ENCODE measurements at places on chromosomes 5 and 9. TPM values are rescaled to one million over a fixed set of nuclear protein-coding genes. Genes with fewer than 3 reads are reported as not detected.

Gene F2R
- total RNA-seq: 52.8 TPM

Gene SLC28A3
- not detected for total RNA-seq

Gene LCN2
- 3.3 TPM for total RNA-seq

Gene TAF11L10
- total RNA-seq: not detected

Gene CARTPT
- total RNA-seq: not detected

Gene HNRNPAB
- total RNA-seq: 326 TPM

Gene OSTF1
- total RNA-seq: 13.6 TPM

Gene BAAT
- total RNA-seq: 0.48 TPM

Gene DENND1A
- total RNA-seq: 11.8 TPM

Gene SPINK6
- 0.53 TPM for total RNA-seq

Gene TMC1
- 0.05 TPM for total RNA-seq

Gene QRFP
- not detected for total RNA-seq

Gene KIF24
- total RNA-seq: 4.1 TPM

Gene PCDHGA9
- total RNA-seq: 0.04 TPM

Gene LHX3
- 0.09 TPM for total RNA-seq

Gene MCC
- 0.26 TPM for total RNA-seq

Gene NMUR2
- 0.06 TPM for total RNA-seq

Gene PKN3
- 18.9 TPM for total RNA-seq

Gene MCIDAS
- total RNA-seq: 1.7 TPM

Gene SLC35D2
- 14.3 TPM for total RNA-seq

Data from A549 treated with DMSO at 1 μM for 4 hours (cell line).